Osteocyte (in vitro differentiated cells): ENCODE measurements at places on chromosomes 2 and 18.

DNA sequence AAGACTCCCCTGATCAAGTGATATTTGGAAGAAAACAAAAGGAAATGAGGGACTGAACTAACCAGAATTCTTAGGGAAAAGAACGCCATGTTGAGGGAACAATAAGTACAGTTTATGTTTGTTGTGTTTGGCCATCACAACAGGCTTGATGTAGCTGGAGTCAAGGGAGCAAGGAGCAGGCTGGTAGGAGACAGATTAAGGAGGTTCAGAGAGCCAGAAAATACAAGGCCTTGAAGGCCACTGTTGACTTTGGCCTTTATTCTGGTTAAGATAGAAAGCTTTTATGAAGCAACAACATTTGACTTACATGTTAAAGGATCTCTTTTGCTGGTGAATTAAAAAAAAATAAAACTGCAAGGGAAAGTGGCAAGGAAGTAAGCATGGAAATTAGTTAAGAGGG, 754.1 kb upstream of the SLC8A1 start:
- no peak for DNase-seq

- peak; percentile 67 for DNase-seq
These were observed 82.0 kb downstream of the TMEM17 start for GRCh38 chr2:62423883-62424458.

- peak; percentile 69 for DNase-seq
These were observed 5.6 kb upstream of the PCARE start for GRCh38 chr2:29079887-29080286.

DNA sequence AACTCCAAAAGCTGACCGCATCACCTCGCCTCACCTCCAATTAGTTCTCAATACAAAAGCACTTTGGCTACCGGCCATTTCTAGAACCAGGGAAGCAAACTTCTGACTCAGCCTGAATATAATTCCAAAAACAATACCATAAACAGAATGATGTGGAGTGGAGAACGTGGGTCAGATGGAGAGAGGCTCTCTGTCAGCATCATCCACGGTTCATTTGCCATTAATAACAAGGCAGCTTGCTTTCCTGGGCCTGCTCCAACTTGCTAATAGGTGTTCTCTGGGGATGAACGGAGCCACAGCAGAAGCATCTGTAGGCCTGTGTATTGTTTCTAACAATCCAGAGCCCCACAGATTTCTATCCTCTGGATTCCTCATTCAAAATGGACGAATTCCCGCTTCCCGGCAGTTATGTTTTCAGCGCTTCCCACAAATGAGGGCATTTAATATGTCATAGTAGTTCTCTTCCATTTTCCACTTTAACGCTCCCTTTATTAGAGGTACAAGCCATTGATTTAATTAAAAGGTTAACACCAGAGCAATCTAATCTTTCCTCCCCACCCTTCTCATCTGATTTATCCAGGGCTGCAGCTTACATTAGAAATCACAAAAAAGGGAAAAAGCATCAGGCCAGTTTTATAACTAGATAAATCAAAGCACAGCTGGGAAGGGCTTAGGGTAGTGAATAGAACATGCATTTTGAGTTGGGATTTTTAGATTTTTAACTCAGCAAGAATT, 23.2 kb upstream of the CNTNAP5 start:
- DNase-seq = no peak

DNA sequence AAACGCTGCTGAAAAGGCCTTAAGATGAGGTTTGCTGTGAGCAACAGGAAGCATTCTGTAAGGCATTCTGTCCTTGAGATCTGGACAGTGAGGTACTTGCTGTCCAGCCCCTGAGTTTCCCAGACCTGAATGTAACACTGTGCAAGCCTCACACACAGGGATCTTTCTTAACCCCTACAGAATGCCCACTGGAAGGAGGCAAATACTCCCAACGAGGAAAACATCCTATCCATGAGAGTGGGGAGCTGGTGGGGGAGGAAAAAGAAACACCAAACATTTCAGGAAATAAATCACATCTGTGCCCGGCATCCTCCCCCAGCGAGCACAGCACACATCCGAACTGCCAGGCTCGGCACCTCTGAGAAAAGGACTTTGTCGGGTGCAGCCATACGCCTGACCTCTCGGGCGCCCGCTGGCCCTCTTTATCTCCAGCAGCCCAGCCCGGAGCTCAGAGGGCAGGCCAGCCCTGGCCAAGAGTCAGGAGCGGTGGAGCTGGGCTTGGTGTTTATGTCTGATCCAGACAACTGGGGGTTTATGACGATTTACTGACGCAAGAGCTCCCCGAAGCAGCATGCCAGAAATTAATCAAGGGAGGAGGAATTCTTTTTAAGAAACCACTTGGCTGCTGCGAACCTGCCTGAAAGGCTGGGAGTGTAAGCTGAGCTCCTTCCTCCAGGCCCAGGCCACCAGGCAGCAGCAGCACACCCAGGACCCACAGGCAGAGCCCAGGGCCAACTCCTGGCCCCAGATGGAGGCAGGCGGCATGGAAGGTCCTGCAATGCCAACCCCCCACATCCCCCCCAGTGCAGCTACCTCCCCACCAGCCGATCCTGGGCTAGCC, 72.2 kb downstream of the HDAC4 start:
- peak; percentile 79 for DNase-seq

DNA sequence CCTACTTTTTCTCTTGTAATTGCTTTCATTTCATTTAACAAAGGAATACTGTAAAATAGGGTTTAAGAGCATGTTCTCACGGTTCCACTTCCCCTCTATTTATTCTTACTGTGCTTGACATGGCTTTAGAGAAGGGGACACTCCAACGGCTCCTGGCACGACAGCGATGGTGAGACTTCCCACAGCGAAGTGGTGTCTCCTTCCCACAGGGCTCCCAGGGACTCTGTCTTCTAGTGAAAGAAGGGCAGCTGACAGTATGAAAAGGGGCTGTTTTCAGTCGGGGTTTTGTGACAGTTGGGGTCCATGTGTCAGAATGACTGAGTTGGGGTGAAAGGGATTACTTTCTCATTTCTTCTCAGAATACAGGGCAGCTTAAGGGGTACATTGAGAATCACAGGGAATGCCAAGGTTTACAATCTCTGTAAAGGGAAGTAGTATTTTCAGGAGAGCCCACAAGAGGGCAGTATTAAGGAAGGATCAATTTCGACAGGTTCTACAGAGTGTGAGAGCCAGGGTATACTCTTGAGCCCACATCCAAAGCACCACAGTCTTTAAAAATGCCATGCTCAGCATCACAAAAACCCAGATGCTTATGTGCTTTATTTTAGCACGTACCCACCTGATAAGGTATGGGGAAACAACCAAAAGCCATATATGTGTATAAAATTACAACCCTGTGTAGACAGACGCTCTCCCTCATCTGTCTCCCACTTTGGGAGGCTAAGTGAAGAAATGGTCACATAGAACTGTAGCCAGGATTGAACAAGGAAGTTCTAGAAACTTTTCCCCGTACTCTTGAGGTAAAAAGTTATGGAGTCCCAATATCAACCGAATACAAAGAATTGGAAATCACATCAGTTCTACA, 31.3 kb upstream of the RAPGEF4 start:
- no peak for DNase-seq

DNA sequence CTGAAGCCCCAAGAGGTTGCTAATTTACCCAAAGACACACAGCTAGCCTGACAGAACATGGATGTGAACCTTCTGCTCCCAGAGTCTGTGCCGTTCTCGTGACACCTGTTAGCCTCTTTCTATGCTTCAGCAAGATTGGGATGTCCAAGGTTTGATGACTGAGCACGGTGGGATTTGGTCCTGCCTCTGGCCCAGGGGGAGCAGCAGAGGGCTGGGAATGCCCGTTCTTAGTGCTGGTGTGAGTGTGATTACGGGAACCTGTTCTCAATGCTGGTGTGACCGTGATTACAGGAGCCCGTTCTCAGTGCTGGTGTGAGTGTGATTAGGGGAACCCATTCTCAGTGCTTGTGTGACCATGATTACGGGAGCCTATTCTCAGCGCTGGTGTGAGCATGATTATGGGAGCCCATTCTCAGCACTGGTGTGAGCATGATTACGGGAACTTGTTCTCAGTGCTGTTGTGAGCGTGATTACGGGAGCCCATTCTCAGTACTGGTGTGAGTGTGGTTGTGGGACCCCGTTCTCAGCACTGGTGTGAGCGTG, 67.3 kb upstream of the SNTG2 start:
- peak; percentile 73 for DNase-seq

GRCh38 chr2:28720345-28720744, 31.3 kb upstream of the PPP1CB start:
- no peak for DNase-seq

GRCh38 chr18:75071866-75072671, 136.9 kb downstream of the PTGR3 start:
- peak; percentile 49 for DNase-seq

DNA sequence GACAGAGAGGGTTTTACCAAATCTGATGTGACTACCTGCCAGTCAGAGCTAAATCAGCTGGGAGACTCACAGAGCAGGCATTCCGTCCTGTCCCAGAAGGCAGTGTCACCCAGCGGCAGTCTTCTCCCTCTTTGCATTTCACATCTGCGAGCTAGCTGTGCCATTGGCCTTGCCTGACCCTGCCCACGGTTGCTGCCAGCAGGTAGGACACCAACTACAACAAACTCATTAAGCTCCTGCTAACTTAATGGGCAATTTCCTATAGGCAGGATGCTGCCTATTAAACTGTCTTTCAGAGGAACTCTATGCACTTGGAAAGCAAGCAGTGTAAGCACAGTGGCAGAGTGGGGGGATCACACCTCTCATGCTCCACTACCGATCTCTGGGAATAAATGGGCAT, 116.4 kb upstream of the CAPN13 start:
- no peak for DNase-seq

- DNase-seq = no peak
These were observed 62.6 kb downstream of the SLC40A1 start for GRCh38 chr2:189517847-189518535.

- no peak for DNase-seq
These were observed 54.2 kb downstream of the INPP4A start for GRCh38 chr2:98498703-98499440.

GRCh38 chr18:55317864-55318263, 270.1 kb downstream of the TCF4 start:
- DNase-seq = no peak

DNA sequence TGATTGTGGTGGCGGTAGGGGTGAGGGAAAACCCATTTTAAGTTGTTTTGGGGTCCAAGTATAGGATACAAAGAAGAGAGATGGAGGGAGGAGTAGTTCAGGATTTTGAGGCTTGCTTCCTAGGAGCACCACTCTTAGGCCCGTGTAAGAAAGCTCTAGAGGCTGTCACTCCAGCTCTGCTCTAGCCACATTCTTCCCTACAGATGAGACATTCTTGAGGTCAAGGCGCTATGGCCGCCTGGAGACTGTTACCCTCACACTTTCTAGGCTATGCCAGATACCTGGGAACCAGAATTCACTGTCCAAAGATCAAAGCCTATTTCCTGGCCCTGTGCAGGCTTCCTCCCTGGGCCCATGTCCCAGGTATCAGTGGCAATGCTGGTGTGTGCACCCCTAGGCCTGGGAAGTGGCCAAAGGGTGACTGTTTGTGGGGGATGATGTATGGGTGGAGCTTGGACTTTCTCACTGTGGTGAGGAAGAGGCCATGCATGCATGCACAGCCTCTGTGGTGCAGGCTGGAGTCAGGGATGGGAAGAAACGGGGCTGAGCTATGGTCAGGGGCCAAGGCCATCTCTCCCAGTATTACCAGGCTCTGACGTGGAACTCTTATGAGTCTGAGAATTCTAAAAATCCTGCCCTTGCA, 7.0 kb upstream of the TTL start:
- DNase-seq = peak; percentile 67

GRCh38 chr2:182559623-182560022, 132.8 kb upstream of the PDE1A start:
- DNase-seq = no peak

DNA sequence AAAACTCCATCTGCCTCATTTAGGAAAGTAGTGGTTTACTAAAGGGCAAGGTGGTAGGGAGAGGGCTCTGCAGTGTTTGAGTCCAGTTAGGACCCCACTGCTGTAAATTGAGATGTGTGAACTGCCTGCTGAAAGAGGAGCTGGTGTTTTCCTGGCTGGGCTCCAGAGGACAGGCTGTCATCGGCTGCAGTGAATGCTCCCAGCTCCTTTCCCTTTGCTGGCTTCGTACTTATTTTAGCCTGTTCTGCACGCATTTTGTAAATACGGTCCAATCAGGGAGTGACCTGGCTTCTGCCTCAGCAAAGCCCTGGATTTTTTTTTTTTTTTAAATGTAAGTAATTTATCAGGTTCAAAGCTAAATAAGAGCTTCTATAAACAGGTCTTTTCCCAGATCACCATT, 37.5 kb downstream of the SLC4A3 start:
- DNase-seq = no peak

DNA sequence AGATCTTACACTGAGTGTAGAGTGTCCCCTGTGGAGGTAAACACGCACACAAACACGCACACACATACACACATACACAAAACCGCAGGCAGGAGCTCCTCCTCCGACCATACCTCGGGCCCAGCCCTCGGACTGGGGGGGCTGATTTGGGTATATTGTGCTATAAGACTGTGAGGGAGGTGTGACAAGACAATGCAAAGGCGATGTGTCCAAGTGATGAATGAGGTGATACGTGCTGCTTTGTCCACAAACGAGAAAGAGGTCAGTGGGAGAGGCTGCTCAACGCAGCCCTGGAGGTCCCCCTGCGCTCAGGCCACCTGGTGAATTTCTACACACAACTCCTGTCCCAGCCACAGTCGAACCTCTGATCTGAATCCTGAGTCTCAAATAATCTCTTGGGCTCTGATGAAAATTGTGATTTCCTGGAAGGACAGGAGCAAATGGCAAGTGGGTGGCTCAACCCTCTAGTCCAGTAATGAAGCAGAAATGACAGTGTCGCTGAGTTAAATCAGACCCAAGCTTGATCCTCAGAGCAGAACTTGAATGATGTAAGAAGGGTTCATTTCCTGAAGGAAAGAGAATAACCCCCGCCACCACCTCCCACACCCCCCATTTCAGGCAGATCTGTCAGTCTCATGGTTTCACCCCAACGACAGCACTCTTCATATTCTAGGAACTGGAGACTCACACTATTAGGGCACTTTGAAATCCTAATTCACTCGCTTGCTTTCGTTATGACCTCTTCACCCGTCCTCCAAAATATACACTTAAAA, 48.9 kb upstream of the ASXL2 start:
- DNase-seq = no peak

DNA sequence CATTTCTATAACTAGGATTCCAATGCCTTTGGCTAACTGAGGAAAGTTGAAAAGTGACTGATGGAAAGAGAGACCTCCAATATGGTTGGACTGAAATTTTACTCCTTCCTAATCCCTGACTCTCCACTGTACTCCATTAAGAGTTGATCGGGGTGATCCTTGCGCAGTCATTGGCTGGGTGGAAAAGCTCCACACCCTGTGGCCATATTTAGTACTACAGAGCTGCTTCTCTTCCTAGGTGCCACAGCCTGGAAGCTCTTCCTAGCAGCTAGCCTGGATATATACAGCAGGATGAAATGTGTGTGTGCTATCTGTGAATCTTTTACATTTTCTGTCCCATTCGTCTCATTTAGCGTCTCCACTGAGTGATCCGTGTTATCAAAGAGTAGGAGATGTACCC, 71.2 kb downstream of the MEP1B start:
- DNase-seq = no peak
